B cell (primary cell): ENCODE measurements at places on chromosomes 16 and 17. TPM values are rescaled to one million over a fixed set of nuclear protein-coding genes. Genes with fewer than 3 reads are reported as not detected.
A peak's percentile ranks its signal among the peaks of the same experiment; 100 is the strongest.

Gene GNAO1
- total RNA-seq = 3.7 and 5.1 TPM in 2 replicates

Gene HYDIN
- 0.10 TPM in 1 of 2 replicates, not detected in the other for total RNA-seq

Gene CD300H
- not detected in 2 replicates for total RNA-seq

Gene SOST
- total RNA-seq = not detected in 2 replicates

Gene ATAD5
- 7.3 and 7.4 TPM in 2 replicates for total RNA-seq

DNA sequence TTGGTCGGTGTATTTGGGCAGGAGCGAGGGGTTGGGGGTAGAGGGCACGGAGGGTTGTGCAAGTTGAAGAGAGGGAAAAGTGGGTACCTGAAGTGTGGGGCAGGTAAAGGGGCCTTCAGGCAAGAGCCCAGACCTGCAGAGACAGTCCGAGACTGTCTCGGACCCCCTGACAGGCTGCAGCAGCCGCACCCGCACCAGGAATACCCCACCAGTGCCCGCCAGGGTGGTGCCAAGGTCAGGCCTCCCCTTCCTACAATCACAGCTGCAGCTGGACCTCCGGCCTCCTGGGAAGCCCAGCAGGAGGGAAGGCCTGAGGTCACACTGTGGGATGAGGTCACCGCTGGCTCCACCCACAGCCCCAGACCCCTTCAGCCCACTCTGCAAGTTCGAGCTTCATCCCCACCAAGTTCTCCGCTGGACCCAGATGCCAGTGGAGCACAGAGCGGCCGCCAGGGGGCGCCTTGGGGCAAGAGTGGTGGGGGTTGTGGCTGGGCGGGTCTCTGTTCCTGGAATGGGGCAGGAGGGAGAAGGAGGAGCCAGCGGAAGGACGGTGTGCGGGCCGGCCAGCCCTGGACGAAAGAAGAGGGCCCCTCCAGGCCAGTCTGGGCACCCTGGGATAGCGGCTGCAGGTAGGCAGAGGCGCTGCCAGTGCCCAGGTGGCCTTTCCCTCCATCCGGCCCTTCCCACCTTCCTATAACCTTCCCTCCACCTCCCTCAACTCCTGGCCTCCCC is at the start of gene HSD3B7:
Gene HSD3B7 (plus strand): TSS at position 539 of the 732 bp plus-strand sequence. CDS start 452 bp downstream, outside the sequence.
- H3K4me1 ChIP-seq = peaks cover 3% of the 10 kb centered on the region
- no peaks in the 10 kb centered on the region for H3K27me3 ChIP-seq
- no peak within 1 kb of the TSS for H3K4me3 ChIP-seq
- H3K27ac ChIP-seq = no peak within 1 kb of the TSS
- H3K36me3 ChIP-seq = peaks cover 26% of the 10 kb centered on the region

GRCh38 chr16:85333744-85334640 is 221.7 kb upstream of the CIBAR2 start:
- H3K27ac ChIP-seq = no peak overlapping the region
- no peak overlapping the region for H3K4me3 ChIP-seq
- peaks cover 27% of the 10 kb centered on the region for H3K4me1 ChIP-seq

- no peaks in the 10 kb centered on the region for H3K27me3 ChIP-seq
- no peak overlapping the region for H3K4me3 ChIP-seq
- H3K27ac ChIP-seq = no peak overlapping the region
- peaks cover 15% of the 10 kb centered on the region for H3K4me1 ChIP-seq
- peaks cover 9% of the 10 kb centered on the region for H3K36me3 ChIP-seq
These were observed 31.9 kb downstream of the COG1 start for GRCh38 chr17:73224663-73225305.

- H3K36me3 ChIP-seq = no peaks in the 10 kb centered on the region
- H3K4me1 ChIP-seq = peaks cover 17% of the 10 kb centered on the region
- no peak overlapping the region for H3K4me3 ChIP-seq
- DNase-seq = no peak
- no peak overlapping the region for H3K27ac ChIP-seq
These were observed 1.2 kb upstream of the FLYWCH1 start for GRCh38 chr16:2910441-2910969.

DNA sequence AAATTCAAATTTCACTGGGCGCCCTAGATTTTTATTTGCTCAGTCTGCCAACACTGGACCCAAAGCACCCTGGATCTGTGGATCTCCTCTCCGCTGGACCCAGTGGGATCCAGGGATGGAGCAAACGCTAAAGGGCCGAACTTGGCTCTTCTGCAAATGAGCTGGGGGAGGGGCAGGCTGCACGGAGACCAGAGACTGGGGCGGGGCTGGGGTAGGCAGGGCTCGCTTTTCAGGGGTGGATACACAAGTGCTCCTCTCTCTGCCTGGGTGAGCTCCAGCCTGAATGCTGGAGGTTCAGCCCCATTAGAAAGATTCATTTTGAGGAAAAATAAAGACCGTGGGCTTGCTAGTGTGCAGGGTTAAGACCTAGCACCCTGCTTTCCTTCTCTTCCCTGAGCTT is 8.9 kb downstream of the CBX4 start:
- H3K36me3 ChIP-seq = no peaks in the 10 kb centered on the region
- no peak overlapping the region for H3K27ac ChIP-seq
- peaks cover 33% of the 10 kb centered on the region for H3K4me1 ChIP-seq

- no peaks in the 10 kb centered on the region for H3K27me3 ChIP-seq
- DNase-seq = no peak
- peaks cover 29% of the 10 kb centered on the region for H3K4me1 ChIP-seq
- H3K36me3 ChIP-seq = no peaks in the 10 kb centered on the region
- no peak overlapping the region for H3K27ac ChIP-seq
These were observed 29.1 kb downstream of the GAS7 start for GRCh38 chr17:10169290-10169689.

DNA sequence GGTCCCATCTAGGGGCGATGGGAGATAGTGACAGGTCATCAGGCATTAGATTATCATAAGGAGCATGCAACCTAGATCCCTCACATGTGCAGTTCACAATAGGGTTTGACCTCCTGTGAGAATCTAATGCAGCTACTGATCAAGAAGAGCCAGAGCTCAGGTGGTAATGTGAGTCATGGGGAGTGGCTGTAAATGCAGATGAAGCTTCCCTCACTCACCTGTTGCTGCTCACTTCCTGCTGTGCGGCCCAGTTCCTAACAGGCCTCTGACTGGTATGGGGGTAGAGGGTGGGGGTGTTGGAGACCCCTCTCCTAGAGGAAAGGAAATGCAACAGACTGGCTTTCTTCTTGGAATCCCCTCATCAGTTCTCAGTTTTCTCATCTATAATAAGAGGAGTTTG is 131.4 kb downstream of the CA10 start:
- H3K27me3 ChIP-seq = no peaks in the 10 kb centered on the region
- H3K4me3 ChIP-seq = no peak overlapping the region
- no peak overlapping the region for H3K27ac ChIP-seq
- no peaks in the 10 kb centered on the region for H3K36me3 ChIP-seq

- no peak overlapping the region for H3K27ac ChIP-seq
- peaks cover 2% of the 10 kb centered on the region for H3K36me3 ChIP-seq
- DNase-seq = peak; percentile 84
These were observed 91.3 kb downstream of the SNX29 start for GRCh38 chr16:12067714-12068401.

DNA sequence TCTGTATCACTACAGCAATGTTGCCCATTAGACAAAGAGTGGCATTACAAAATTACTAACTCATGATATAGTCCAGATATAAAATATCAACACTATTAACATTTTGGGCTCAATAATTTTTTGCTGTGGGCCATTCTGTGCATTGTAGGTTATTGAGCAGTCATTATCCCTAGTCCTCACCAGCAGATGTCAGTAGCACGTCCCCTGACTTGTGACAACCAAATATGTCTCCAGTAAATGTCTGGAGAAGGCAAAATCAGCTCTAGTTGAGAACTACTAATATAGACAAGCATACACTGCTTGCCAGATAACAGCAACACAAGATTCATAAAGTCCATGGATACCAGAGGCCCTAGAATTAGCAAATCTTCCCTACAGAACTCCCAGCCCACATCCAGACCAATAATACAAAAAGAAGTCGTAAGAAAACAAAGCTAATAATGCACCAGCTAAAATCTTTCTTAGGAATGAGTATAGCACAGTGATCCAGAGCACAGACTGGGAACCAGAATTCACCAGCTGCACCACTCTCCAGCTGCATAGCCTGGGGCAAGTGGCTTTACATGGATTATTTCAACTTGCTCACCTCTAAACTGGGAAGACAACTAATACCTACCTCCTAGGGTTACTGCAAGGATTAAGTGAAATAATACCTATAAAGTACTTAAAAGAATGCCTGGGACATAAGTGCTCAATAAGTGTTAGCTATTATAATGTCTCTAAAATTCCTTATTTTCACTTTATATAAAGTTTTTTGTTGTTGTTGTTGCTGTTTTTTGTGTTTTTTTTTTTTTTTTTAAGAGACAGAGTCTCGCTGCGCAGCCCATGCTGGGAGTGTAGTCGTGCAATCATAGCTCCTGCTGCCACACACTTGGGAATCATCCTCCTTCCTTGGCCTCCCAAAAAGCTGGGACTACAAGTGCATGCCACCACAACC is 23.7 kb downstream of the HELZ start:
- H3K27me3 ChIP-seq = no peaks in the 10 kb centered on the region
- no peak overlapping the region for H3K27ac ChIP-seq
- H3K36me3 ChIP-seq = peaks cover 27% of the 10 kb centered on the region
- peak; percentile 28 for DNase-seq
- no peaks in the 10 kb centered on the region for H3K4me1 ChIP-seq

GRCh38 chr16:11009027-11009755 is 64.8 kb downstream of the CLEC16A start:
- H3K36me3 ChIP-seq = no peaks in the 10 kb centered on the region
- H3K27ac ChIP-seq = no peak overlapping the region
- no peaks in the 10 kb centered on the region for H3K27me3 ChIP-seq
- no peak overlapping the region for H3K4me3 ChIP-seq

DNA sequence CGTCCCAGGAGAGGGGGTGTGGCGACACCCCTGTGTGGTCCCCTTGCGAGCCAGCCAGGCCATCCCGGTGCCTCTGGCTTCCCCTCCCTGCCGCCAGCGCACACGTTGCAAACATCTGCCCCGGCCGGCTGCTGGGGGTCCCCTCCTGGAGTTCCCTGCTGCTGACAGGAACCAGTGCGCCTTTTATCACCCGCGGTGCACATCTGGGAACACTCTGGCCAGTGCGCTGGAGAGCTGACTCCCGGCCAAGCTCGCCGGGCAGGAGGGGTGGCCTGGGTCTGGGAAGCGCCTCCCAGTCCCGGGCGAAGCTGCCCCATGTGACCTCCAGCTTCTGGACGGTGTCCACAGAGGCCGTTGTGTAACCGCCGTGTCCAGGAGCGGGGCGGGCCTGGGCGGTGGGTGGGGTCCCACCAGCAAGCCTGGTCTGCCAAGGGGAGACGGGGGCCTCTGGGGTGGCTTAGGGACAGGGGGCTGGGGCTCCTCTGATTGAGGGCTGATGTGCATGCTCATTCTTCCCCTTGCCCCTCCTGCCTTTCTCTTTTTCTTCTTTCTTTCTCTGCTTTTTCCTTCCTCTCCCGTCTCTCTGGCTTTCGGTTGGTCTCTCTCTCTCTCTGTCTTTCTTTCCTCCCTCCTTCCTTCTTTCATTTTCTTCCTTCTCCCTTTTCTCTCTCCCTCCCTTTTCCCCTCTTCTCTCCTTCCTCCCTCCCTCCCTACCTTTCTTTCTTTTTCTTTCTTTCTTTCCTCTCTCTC is 25.2 kb upstream of the CIBAR2 start:
- peaks cover 26% of the 10 kb centered on the region for H3K4me1 ChIP-seq
- H3K27me3 ChIP-seq = peaks cover 2% of the 10 kb centered on the region
- H3K36me3 ChIP-seq = no peaks in the 10 kb centered on the region
- no peak overlapping the region for H3K27ac ChIP-seq

- H3K27me3 ChIP-seq = no peaks in the 10 kb centered on the region
- no peak overlapping the region for H3K27ac ChIP-seq
- no peak overlapping the region for H3K4me3 ChIP-seq
These were observed 12.7 kb downstream of the MRM3 start for GRCh38 chr17:794876-795275.

DNA sequence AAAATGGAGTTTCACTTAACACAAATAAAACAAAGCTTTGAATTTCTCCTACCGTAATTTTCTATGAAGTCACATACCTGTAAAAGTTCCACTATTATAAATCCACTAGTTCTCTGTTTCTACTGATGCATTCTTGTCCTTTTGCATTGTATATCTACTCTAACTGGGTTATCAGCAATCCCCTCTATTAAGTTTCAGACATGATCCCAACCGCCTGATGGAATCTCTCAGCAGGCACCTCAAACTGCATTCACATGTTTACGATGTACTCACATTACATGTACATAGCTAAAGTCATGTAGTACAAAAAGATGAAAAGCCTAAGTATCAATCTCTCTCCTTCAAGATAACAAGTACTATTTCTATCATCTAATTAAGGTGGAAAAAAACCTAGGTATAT is 64.9 kb downstream of the MED13 start:
- no peak overlapping the region for H3K4me3 ChIP-seq
- peaks cover 2% of the 10 kb centered on the region for H3K36me3 ChIP-seq
- H3K4me1 ChIP-seq = no peaks in the 10 kb centered on the region
- no peak for DNase-seq
- H3K27ac ChIP-seq = no peak overlapping the region

DNA sequence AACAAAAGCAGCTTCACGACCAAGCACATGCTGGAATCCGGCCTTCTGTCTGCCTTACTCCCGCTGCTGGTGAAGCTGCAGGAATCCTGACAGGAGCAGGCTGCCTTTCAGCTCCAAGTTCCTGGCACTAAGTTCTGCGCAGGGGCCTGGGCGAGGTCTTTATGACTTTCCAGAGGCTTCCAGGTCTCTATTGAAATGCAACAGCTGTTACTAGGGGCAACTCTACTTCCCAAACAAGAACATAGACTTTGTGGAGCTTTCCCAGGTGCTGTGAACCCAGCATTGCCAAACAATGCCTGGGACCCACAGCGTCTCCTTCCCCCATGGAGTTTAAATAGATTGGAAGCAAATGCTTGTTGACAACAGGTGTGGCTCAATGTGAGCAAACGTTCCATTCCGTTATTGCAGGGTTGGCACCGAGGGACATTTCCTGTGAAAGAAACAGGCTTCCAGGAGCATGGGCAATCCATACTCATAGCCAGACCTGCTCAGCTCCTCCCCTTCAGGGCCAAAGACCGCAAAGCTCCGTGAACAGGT is 156.0 kb downstream of the CDH13 start:
- no peaks in the 10 kb centered on the region for H3K27me3 ChIP-seq
- H3K36me3 ChIP-seq = no peaks in the 10 kb centered on the region
- H3K27ac ChIP-seq = no peak overlapping the region
- no peak for DNase-seq
- H3K4me1 ChIP-seq = peaks cover 21% of the 10 kb centered on the region

DNA sequence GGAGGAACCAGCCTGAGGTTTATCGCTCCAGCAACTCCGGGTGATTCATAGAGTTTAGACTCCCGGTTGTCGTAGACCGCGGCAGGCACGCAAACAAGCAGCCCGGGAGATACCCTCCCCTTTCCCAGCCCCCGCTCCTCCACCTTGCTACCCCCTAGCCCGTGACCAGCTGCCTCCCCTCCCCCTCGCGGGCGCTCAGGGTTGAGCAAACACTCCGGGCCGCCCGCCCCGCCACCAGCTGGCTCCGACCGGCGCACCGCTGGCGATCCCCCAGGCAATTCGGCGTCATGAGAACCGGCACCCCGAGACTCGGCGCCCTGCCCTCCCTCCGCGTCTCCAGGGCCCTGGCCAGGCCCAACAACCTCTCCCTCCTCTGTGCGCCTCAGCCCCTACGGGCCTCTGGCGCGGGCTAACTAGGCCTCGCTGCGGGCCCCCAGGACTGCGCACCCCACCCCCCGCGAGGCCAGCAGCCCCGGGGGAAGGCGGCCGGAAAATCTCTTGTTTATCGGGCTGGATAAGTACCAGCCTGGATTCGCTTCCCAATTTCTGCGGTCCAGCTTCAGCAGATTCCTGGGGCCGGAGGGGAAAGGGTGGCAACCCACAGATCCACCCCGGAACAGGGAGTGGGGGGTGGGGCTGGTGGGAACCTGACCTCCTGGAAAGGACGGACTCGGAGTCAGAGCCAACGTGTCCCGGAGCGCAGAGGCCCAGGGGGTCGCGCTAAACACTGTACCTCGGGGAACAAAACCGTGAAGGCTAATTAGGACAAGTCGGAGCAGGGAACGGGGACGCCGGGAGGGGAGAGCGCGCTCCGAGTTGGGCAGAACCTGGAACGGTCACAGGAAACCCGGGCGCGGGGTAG is 951 bp upstream of the GPRC5C start:
- H3K4me3 ChIP-seq = peak overlapping the region; percentile 33
- DNase-seq = peak; percentile 46
- peaks cover 15% of the 10 kb centered on the region for H3K27me3 ChIP-seq
- no peaks in the 10 kb centered on the region for H3K36me3 ChIP-seq
